Upper lobe of right lung (tissue), 1 donor: ENCODE measurements at places on chromosomes 11 and 22. TPM values are rescaled to one million over a fixed set of nuclear protein-coding genes. Genes with fewer than 3 reads are reported as not detected.
A peak's percentile ranks its signal among the peaks of the same experiment; 100 is the strongest.

GRCh38 chr11:82321206-82321605, 412.5 kb downstream of the FAM181B start:
- no peaks in the 10 kb centered on the region for H3K27me3 ChIP-seq
- no peaks in the 10 kb centered on the region for H3K36me3 ChIP-seq
- DNase-seq, result no peak
- H3K4me1 ChIP-seq, result no peaks in the 10 kb centered on the region
- H3K4me3 ChIP-seq, result no peak overlapping the region

GRCh38 chr11:67387069-67387468, 4.7 kb upstream of the RAD9A start:
- H3K4me3 ChIP-seq, result no peak overlapping the region
- no peak overlapping the region for H3K27ac ChIP-seq
- no peaks in the 10 kb centered on the region for H3K27me3 ChIP-seq
- peaks cover 15% of the 10 kb centered on the region for H3K4me1 ChIP-seq

DNA sequence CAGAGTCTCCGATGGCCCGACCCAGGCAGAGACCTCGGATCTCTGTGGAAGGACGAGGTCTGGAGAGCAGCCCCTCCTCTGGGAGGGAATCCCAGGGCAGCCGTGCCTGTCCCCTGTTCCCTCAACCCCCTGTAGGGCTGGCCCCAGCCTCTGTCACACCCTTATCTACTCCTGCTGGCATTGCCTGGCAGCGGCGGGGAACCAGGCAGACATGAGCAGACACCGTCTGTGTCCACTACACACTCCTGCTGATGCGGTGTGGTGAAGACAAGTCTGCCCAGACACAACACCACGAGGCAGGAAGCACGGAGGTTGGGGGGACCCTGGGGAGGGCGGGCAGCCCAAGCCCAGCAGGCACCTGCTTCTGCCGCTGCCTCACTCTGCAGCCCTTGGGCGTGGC, 52.5 kb upstream of the A4GALT start:
- H3K4me1 ChIP-seq, result peaks cover 14% of the 10 kb centered on the region
- no peaks in the 10 kb centered on the region for H3K36me3 ChIP-seq
- H3K4me3 ChIP-seq, result no peak overlapping the region
- no peak overlapping the region for H3K27ac ChIP-seq

GRCh38 chr11:91248199-91248807, 976.3 kb upstream of the FAT3 start:
- DNase-seq, result no peak
- no peaks in the 10 kb centered on the region for H3K27me3 ChIP-seq
- no peaks in the 10 kb centered on the region for H3K36me3 ChIP-seq
- no peak overlapping the region for H3K27ac ChIP-seq
- H3K4me3 ChIP-seq, result no peak overlapping the region

GRCh38 chr11:84256618-84257017, 970.5 kb upstream of the CCDC90B start:
- no peak overlapping the region for H3K4me3 ChIP-seq
- no peak overlapping the region for H3K27ac ChIP-seq
- H3K27me3 ChIP-seq, result no peaks in the 10 kb centered on the region
- no peaks in the 10 kb centered on the region for H3K4me1 ChIP-seq
- H3K36me3 ChIP-seq, result no peaks in the 10 kb centered on the region

- peak overlapping the region; percentile 42 for H3K4me3 ChIP-seq
- no peak for DNase-seq
- peak overlapping the region; percentile 75 for H3K27ac ChIP-seq
Observed at GRCh38 chr11:7576726-7577290, 63.0 kb downstream of the PPFIBP2 start.

GRCh38 chr22:47002692-47003091, 240.2 kb downstream of the TBC1D22A start:
- H3K4me3 ChIP-seq, result no peak overlapping the region
- no peaks in the 10 kb centered on the region for H3K4me1 ChIP-seq
- H3K27ac ChIP-seq, result no peak overlapping the region
- no peak for DNase-seq
- peaks cover 7% of the 10 kb centered on the region for H3K36me3 ChIP-seq

GRCh38 chr22:40953471-40953870, 2.3 kb downstream of the RBX1 start:
- peaks cover 19% of the 10 kb centered on the region for H3K4me1 ChIP-seq
- H3K36me3 ChIP-seq, result peaks cover 39% of the 10 kb centered on the region
- H3K27me3 ChIP-seq, result no peaks in the 10 kb centered on the region
- DNase-seq, result no peak

DNA sequence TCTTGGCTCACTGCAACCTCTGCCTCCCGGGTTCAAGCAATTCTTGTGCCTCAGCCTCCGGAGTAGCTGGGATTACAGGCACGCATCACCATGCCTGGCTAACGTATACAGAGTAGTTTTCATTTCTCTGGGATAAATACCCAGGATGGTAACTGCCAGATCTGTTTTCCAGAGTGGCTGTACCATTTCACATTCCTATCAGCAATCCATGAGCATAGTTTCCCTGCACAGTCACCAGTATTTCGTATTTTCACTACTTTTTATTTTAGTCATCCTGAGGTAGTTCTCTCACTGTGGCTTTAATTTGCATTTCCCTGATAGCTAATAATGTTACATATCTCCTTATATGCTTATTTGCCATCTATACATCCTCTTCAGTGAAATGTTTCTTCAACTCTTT, 11.0 kb upstream of the SCARF2 start:
- H3K27me3 ChIP-seq, result no peaks in the 10 kb centered on the region
- H3K36me3 ChIP-seq, result peaks cover 29% of the 10 kb centered on the region
- no peak overlapping the region for H3K4me3 ChIP-seq
- no peak for DNase-seq
- H3K27ac ChIP-seq, result no peak overlapping the region

GRCh38 chr22:41327124-41327523, 25.8 kb downstream of the ZC3H7B start:
- peaks cover 79% of the 10 kb centered on the region for H3K36me3 ChIP-seq
- no peak overlapping the region for H3K27ac ChIP-seq
- no peaks in the 10 kb centered on the region for H3K27me3 ChIP-seq
- no peak for DNase-seq

GRCh38 chr11:21630934-21631478, 561.9 kb upstream of the ANO5 start:
- H3K4me1 ChIP-seq, result no peaks in the 10 kb centered on the region
- H3K36me3 ChIP-seq, result no peaks in the 10 kb centered on the region
- H3K4me3 ChIP-seq, result no peak overlapping the region
- no peak overlapping the region for H3K27ac ChIP-seq

- no peaks in the 10 kb centered on the region for H3K36me3 ChIP-seq
- H3K4me3 ChIP-seq, result peak overlapping the region; percentile 66
- H3K4me1 ChIP-seq, result peaks cover 46% of the 10 kb centered on the region
Observed at GRCh38 chr11:10302744-10303557, 1.9 kb upstream of the ADM start.

GRCh38 chr11:107924306-107924705, 3.9 kb upstream of the RAB39A start:
- H3K27ac ChIP-seq, result no peak overlapping the region
- H3K4me1 ChIP-seq, result no peaks in the 10 kb centered on the region
- no peak for DNase-seq
- H3K36me3 ChIP-seq, result no peaks in the 10 kb centered on the region
- peaks cover 11% of the 10 kb centered on the region for H3K27me3 ChIP-seq
- H3K4me3 ChIP-seq, result no peak overlapping the region

DNA sequence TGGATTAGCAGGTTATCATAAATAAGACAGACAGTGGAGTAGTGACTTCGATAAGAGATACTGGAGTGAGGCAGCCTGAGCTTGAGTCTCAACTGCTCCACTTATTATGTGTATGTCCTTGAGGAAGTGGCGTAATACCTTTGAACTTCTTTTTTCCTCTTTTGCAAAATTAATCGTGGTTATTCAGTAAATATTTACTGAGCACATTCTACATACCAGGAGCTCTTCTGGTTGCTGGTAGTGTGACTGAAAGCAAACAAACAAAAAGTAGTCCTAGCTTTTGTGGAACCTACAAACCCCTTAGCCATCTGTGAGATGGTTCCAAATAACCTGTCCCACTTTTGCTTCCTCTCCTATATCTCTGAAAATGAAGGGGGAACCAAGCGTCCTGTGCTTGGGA, 125.6 kb upstream of the ASPHD2 start:
- no peak for DNase-seq
- no peaks in the 10 kb centered on the region for H3K4me1 ChIP-seq
- no peaks in the 10 kb centered on the region for H3K36me3 ChIP-seq
- H3K27me3 ChIP-seq, result peaks cover 12% of the 10 kb centered on the region
- H3K4me3 ChIP-seq, result no peak overlapping the region

- no peaks in the 10 kb centered on the region for H3K36me3 ChIP-seq
- no peak overlapping the region for H3K4me3 ChIP-seq
- H3K27ac ChIP-seq, result peak overlapping the region; percentile 17
- H3K4me1 ChIP-seq, result no peaks in the 10 kb centered on the region
Observed at GRCh38 chr11:1889224-1889930, 2.3 kb downstream of the PRR33 start.

DNA sequence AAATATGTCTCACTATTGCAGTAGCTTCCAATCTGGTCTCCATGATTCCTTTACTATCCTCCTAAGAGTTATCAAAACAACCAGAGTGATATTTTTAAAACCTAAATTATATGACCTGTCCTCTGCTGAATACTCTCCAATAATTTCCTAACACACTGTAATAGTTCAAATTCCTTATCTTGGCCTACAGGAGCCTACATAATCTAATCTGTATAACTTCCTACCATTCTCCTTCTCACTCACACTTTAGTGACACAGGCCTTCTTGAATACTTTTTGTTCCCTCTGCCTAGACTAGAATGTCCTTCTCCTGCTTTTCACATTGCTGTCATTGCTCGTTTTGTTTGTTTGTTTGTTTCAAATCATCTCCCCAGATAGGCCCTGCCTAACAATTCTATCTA, 9.4 kb downstream of the FHIP1B start:
- H3K27ac ChIP-seq, result peak overlapping the region; percentile 19
- DNase-seq, result no peak
- peaks cover 45% of the 10 kb centered on the region for H3K36me3 ChIP-seq
- H3K27me3 ChIP-seq, result no peaks in the 10 kb centered on the region
- peaks cover 26% of the 10 kb centered on the region for H3K4me1 ChIP-seq

GRCh38 chr11:62127426-62127825, 3.6 kb downstream of the INCENP start:
- no peak overlapping the region for H3K4me3 ChIP-seq
- H3K36me3 ChIP-seq, result peaks cover 12% of the 10 kb centered on the region
- DNase-seq, result no peak
- peaks cover 8% of the 10 kb centered on the region for H3K4me1 ChIP-seq
- H3K27me3 ChIP-seq, result no peaks in the 10 kb centered on the region

DNA sequence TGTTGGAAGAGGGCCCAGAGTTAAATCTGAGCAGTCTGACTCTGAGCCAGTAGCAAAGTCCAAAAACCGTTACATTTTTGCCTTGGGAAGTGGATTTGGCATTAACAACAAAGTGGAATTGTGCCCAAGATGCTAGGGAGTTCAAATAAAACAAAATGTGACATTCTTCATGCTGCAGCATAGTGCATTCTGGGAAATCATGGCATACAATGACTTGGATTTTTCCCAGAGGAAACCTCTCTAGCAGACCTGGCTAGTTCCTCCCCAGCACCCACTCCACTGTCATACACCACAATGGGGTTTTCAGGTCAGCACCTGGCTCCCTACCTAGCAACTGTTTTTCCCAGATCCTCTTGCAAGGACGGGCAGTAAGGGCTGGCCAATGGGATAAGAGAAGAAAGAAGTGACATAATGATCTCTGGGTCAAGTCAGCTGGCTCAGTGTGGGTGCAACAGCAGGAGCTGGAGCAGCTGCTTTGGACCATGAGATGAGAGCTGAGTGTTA, 24.8 kb upstream of the CYB5R3 start:
- H3K27me3 ChIP-seq, result no peaks in the 10 kb centered on the region
- no peaks in the 10 kb centered on the region for H3K36me3 ChIP-seq
- no peak overlapping the region for H3K27ac ChIP-seq

- H3K4me1 ChIP-seq, result no peaks in the 10 kb centered on the region
- H3K27ac ChIP-seq, result no peak overlapping the region
- no peak overlapping the region for H3K4me3 ChIP-seq
- H3K27me3 ChIP-seq, result no peaks in the 10 kb centered on the region
- DNase-seq, result no peak
Observed at GRCh38 chr22:49227670-49228069, 600.0 kb downstream of the BRD1 start.

- peaks cover 18% of the 10 kb centered on the region for H3K4me1 ChIP-seq
- no peaks in the 10 kb centered on the region for H3K27me3 ChIP-seq
- DNase-seq, result no peak
- no peaks in the 10 kb centered on the region for H3K36me3 ChIP-seq
- H3K4me3 ChIP-seq, result no peak overlapping the region
- no peak overlapping the region for H3K27ac ChIP-seq
Observed at GRCh38 chr11:117319214-117319840, 3.3 kb upstream of the BACE1 start.

DNA sequence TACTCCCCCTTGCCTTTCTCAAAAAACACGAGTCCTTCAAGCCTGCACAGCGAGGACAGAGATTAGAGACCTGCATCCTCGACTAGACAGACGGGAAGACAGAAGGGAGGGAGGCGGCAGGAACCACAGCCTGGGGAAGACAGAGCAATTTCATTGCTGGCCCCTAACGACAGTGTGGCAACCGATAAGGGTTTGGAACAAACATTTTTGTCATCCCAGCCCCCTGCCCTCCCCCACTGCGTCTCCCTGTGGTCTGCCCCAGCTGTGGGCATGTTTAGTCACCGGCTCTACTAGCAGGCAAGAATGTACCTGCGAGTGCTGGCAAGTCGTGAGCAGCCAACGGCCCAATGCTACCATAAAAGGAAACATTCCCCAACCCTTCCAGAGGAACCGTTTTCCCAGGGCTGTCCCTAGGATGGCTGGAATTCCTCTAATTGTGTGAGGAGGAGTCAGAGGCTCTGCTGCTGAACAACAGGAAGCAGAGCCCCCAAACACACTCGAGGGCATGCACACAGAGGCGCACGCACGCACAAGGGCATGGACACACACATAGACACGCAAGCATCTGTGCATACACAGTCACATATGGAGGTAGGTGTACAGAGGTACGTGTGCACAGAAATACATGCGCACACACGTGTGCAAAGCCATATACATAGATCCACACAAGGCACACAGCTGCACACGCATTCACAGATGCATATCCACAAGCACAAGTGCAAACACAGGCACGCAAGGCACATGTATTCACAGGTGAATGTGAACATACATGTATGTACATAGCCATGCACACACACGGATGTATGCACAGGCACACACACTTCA, 58.3 kb downstream of the MYH9 start:
- peak overlapping the region; percentile 6 for H3K4me3 ChIP-seq
- H3K27me3 ChIP-seq, result no peaks in the 10 kb centered on the region
- peaks cover 93% of the 10 kb centered on the region for H3K4me1 ChIP-seq

GRCh38 chr22:20738394-20739089, 35.4 kb upstream of the SERPIND1 start:
- H3K27me3 ChIP-seq, result no peaks in the 10 kb centered on the region
- no peak for DNase-seq
- H3K27ac ChIP-seq, result no peak overlapping the region
- no peaks in the 10 kb centered on the region for H3K4me1 ChIP-seq

Gene RASD2
- 4.1 TPM for total RNA-seq

Gene LRFN4
- 14.0 TPM for total RNA-seq

Gene GNAZ
- total RNA-seq, result 3.0 TPM

Gene CNTN5
- total RNA-seq, result not detected

Gene OR8H3
- total RNA-seq, result not detected

Gene DGCR6L
- total RNA-seq, result 35.8 TPM

Gene APOL3
- 58.2 TPM for total RNA-seq

Gene ALDH3B1
- 95.9 TPM for total RNA-seq

Gene LMNTD2
- 5.9 TPM for total RNA-seq

Gene SLN
- 1.0 TPM for total RNA-seq

Gene KRTAP5-10
- not detected for total RNA-seq

Gene MIOX
- total RNA-seq, result not detected

Gene TTC38
- 26.3 TPM for total RNA-seq
